ENCODE measurements at places on chromosomes 16 and 17. TPM values are rescaled to one million over a fixed set of nuclear protein-coding genes. Genes with fewer than 3 reads are reported as not detected.

DNA sequence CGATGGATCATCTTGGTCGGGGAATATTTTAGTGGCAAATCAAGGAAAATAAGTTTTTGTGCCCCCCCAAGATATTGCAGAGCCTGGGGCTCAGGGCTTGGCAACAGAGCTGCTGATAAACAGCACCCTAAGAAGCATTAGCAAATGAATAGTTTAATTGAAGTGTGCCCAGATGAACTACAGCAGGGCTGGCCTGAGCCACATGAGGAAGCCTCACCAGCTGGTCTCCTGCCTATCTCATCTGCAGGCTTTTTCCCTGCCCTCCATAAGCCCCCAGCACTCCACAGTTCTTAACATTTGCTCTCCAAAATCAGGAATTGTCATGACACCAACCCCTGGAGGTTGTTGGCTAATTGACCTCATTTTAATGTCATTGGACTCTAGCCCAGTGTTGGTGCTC, 480.2 kb downstream of the HS3ST3B1 start:
- no peaks in the 10 kb centered on the region for H3K4me1 ChIP-seq
- peaks cover 3% of the 10 kb centered on the region for H3K27me3 ChIP-seq
- no peak overlapping the region for H3K27ac ChIP-seq
- no peaks in the 10 kb centered on the region for H3K36me3 ChIP-seq
- no peak for DNase-seq

GRCh38 chr17:67862614-67863217, 37.4 kb downstream of the BPTF start:
- no peak overlapping the region for H3K27ac ChIP-seq
- H3K36me3 ChIP-seq = peaks cover 8% of the 10 kb centered on the region
- no peak for DNase-seq
- H3K4me3 ChIP-seq = no peak overlapping the region
- no peaks in the 10 kb centered on the region for H3K4me1 ChIP-seq

DNA sequence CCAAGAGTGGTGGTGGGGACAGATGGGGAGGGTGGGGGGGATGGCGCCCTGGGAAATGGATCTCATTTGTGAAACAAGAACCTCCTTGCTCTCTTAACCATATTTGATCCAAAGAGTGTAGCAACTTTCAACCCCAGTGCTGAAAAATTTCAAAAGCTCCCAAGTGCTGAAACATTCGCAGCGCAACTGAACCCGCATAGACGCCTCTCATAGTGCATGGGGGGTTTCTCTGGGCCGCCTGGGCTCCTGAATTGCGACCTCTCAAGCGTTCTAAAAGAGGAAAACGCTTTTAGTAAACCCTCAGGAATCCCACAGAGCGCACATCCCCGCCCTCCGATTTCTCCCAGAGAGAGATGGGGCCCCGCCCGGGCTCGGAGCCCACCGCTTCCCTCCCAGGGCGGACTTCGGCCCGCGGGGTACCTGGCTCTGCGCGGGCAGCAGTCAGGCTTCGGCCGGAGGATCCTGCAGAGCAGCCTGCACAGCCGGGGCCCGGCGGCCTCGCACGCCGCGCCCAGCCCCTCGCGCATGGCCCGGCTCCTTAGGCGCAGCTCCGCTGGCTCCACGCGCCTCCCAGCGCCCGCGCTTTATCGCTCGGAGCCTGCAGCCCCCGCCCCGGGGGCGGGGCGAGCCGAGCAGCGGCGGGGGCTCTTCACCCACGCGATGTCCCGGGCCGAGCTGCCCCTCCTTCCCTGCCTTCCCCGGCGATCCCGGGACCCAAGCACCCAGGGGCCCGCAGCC, 7.0 kb downstream of the NOS2 start:
- peaks cover 4% of the 10 kb centered on the region for H3K4me1 ChIP-seq
- H3K27ac ChIP-seq = no peak overlapping the region
- DNase-seq = peak; percentile 58
- H3K27me3 ChIP-seq = peaks cover 30% of the 10 kb centered on the region

DNA sequence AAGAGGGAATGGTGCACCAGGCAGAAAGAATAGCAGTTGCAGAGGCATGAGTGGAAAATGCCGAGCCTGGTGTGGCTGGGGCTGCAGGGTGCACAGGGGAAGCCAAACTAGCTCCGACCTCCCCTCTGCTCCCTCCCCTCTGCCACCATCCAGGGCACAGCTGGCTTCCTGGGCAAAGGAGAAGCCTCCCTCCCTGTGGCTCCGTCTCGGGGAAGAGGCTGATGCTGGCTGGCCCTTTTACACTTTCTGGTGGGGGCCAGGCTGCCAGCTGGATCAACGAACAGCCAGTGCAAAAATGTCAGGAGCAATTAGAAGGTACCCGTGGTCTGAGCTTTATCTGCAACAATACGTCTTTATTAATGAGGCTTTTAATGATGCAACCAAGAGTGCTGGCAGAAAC, 37.1 kb upstream of the KCNJ12 start:
- no peaks in the 10 kb centered on the region for H3K27me3 ChIP-seq
- no peak overlapping the region for H3K4me3 ChIP-seq
- no peaks in the 10 kb centered on the region for H3K36me3 ChIP-seq
- no peak overlapping the region for H3K27ac ChIP-seq

DNA sequence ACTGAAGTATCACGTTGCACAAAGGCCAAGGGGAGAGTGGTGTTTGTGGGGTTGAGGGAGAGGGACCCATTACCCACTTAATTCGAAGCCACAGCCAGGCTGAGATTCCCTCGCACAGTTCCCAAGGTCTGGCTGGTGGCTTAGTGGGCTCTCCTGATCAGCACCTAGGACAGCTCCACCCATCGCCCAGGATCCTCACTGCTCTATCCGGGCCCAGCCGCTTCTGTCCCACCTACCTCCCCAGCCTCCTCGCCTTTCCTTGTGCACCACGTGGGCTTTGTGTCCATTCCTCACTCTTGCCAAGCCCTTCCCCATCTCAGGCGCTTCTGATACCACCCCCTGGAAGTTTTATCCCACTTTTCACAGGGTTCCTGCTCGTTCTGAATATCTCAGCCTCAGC, 163.5 kb downstream of the CCT6B start:
- no peaks in the 10 kb centered on the region for H3K27me3 ChIP-seq
- H3K4me3 ChIP-seq = no peak overlapping the region
- DNase-seq = peak; percentile 47
- no peak overlapping the region for H3K27ac ChIP-seq
- H3K36me3 ChIP-seq = no peaks in the 10 kb centered on the region

- H3K27me3 ChIP-seq = no peaks in the 10 kb centered on the region
- H3K4me1 ChIP-seq = peaks cover 47% of the 10 kb centered on the region
- H3K27ac ChIP-seq = peak overlapping the region; percentile 85
- DNase-seq = no peak
Measured at GRCh38 chr17:74442291-74442669, 10.4 kb downstream of the GPRC5C start.

PIRT gene
- total RNA-seq = 0.04 TPM

CRHR1 gene
- total RNA-seq = 0.09 TPM

HBQ1 gene
- 2.5 TPM for total RNA-seq

DNA sequence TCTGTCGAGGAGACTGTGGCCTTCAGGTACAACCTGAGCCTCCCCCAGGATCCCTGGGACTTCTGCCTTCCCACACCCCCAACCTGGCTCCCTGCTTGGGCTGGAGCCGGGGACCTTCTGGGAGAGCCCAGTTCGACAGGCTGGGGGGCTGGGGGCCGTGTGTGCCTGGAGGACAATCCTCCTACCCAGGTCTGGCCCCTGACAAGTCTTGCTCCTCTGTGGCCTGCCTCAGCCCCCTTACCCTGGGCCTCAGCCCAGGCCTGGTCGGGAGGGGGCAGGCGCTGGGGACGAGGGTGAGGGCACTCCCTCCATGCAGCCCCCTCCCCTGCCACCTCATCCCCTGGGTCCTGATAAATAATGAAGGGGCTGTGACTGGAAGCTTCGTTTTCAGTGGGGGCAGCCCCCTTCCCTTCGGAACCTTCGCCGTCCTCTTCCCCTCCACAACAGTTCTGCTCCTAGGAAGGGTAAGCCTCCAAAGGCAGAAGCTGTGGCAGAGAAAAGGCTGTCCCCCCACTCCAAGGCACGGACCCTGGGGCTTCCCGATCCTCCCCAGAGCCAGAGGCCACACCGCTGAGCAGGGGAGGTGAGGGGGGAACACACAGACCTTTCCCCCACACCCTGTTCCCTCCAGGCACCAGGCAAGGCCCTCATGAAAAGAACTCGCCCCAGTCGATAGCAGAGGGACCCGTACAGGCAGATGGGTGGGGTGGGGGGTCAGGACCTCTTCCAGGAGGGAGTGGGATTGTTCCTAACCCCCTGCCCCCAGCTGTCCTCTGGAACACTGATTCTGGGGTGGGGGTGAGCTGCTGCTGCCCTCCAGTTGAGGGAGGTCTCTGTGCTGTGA, 5.0 kb upstream of the BAHCC1 start:
- H3K4me1 ChIP-seq = peaks cover 79% of the 10 kb centered on the region
- H3K27ac ChIP-seq = peak overlapping the region; percentile 90
- H3K4me3 ChIP-seq = no peak overlapping the region
- H3K27me3 ChIP-seq = no peaks in the 10 kb centered on the region

GRCh38 chr16:59913666-59914065, 1179.5 kb upstream of the GOT2 start:
- DNase-seq = no peak
- H3K27ac ChIP-seq = no peak overlapping the region
- no peaks in the 10 kb centered on the region for H3K4me1 ChIP-seq
- H3K4me3 ChIP-seq = no peak overlapping the region
- H3K36me3 ChIP-seq = no peaks in the 10 kb centered on the region
- H3K27me3 ChIP-seq = no peaks in the 10 kb centered on the region

TNFRSF17 gene
- total RNA-seq = not detected

DNA sequence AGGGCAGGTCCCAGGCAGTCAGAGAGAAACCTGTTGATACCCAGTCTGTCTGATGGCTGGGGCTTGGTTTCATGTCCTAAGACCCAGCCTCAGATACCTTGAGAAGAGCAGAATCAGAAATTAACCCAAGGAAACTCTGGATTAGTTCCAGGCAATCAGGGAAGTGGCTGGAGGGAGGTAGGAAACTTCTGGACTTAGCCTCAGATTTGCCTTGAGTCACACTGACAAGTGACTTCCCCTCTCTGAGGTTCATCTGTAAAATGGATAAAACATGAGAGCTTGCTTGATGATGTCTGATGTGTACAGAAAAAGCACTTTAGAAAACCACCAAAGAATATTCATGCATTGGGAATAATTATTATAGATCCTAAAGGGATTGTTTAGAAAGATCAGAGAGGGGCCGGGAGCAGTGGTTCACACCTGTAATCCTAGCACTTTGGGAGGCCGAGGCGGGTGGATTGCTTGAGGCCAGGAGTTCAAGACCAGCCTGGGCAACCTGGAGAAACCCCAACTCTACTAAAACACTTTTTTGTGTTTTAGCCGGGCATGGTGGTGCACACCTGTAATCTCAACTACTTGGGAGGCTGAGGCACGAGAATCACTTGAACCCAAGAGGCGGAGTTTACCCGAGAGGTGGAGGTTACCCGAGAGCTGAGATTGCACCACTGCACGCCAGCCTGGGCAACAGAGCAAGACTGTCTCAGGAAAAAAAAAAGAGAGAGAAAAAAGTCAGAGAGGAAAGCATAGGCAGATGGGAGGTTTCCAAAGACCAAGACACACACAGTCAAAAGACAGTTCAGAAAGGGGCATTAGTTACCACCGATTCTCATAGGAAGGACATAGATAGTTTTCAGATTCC, 3.8 kb downstream of the CIITA start:
- H3K27me3 ChIP-seq = peaks cover 40% of the 10 kb centered on the region
- DNase-seq = peak; percentile 33
- H3K36me3 ChIP-seq = no peaks in the 10 kb centered on the region
- peak overlapping the region; percentile 7 for H3K27ac ChIP-seq
- peaks cover 14% of the 10 kb centered on the region for H3K4me1 ChIP-seq
- H3K4me3 ChIP-seq = no peak overlapping the region

DNA sequence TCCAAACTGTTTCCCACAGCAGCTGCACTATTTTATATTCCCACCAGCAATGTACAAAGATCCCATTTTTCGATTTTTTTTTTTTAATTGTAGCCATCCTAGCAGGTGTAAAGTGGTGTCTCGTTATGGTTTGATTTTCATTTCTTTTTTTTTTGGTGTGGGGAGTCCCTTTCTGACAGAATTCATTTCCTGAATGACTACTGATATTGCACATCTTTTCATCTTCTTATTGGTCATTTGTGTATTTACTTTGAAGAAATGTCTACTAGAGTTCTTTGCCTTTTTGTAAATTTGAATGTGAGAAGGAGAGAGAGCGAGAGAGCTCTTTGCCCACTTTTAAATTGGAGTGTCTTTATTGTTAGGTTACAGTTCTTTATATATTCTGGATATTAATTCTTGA, 14.0 kb downstream of the CYB5B start:
- no peak for DNase-seq
- H3K4me3 ChIP-seq = no peak overlapping the region
- H3K27me3 ChIP-seq = no peaks in the 10 kb centered on the region
- H3K4me1 ChIP-seq = no peaks in the 10 kb centered on the region

- H3K27me3 ChIP-seq = no peaks in the 10 kb centered on the region
- no peak overlapping the region for H3K27ac ChIP-seq
Measured at GRCh38 chr17:72671016-72671415, 421.5 kb downstream of the SLC39A11 start.

GRCh38 chr17:80220736-80221215, 549 bp downstream of the SLC26A11 start:
- peaks cover 20% of the 10 kb centered on the region for H3K4me1 ChIP-seq
- peak; percentile 37 for DNase-seq
- H3K27ac ChIP-seq = no peak overlapping the region
- peak overlapping the region; percentile 76 for H3K4me3 ChIP-seq

- peak overlapping the region; percentile 95 for H3K27ac ChIP-seq
- H3K4me1 ChIP-seq = peaks cover 20% of the 10 kb centered on the region
- DNase-seq = peak; percentile 64
- no peaks in the 10 kb centered on the region for H3K27me3 ChIP-seq
- H3K4me3 ChIP-seq = peak overlapping the region; percentile 92
- peaks cover 10% of the 10 kb centered on the region for H3K36me3 ChIP-seq
Measured at GRCh38 chr17:47894498-47895346, 1.3 kb upstream of the SP2 start.

EXOC3L1 gene
- 7.6 TPM for total RNA-seq

DNA sequence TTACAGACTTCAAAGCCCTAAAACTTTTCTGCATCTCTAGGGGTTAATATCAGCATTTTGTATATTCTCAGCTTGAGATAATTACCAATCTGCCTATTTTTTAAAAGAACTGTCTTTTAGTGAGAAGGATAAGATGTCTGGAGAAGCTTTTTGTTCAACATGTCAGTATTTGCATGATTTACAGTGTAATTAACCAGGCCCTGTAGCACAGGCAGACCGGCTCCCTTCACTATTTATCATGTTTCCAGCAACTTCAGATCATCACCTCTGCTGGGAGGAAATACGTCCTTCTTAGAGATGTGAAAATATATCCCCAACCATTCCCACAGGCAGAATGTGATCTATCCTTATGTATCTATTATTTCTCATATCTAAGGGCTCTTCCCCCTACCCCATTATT, 8.6 kb upstream of the DDX52 start:
- H3K27me3 ChIP-seq = peaks cover 2% of the 10 kb centered on the region
- H3K4me1 ChIP-seq = no peaks in the 10 kb centered on the region
- H3K27ac ChIP-seq = no peak overlapping the region
- H3K36me3 ChIP-seq = no peaks in the 10 kb centered on the region

GP2 gene
- total RNA-seq = not detected

EFTUD2 gene
- total RNA-seq = 53.4 TPM
